ENCODE measurements at places on chromosomes 13 and 19.

DNA sequence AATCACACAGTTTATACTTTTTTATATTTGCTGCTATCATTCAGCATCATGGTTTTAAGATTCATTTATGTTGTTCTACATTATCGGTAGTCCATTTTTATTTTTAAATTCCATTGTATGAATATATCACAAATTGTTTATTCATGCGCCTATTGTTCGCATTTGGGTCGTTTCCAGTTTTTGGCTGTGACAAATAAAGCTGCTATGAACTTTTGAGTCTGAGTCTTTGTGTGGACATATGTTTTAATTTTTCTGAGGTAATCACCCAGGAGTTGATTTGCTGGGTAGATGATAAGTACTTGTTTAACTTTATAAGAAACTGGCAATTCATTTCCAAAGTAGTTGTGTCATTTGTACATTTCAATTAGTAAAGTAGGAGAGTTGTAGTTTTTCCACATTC, 74.2 kb upstream of the CSNK1A1L start:
- no peak for DNase-seq

- no peak for DNase-seq
These were observed 12.0 kb downstream of the FPR1 start for GRCh38 chr19:51739466-51740213.

- no peak for DNase-seq
These were observed 12.0 kb upstream of the FCHO1 start for GRCh38 chr19:17739121-17739875.

GRCh38 chr19:13036366-13036976, 41.2 kb downstream of the NFIX start:
- peak; percentile 96 for DNase-seq

DNA sequence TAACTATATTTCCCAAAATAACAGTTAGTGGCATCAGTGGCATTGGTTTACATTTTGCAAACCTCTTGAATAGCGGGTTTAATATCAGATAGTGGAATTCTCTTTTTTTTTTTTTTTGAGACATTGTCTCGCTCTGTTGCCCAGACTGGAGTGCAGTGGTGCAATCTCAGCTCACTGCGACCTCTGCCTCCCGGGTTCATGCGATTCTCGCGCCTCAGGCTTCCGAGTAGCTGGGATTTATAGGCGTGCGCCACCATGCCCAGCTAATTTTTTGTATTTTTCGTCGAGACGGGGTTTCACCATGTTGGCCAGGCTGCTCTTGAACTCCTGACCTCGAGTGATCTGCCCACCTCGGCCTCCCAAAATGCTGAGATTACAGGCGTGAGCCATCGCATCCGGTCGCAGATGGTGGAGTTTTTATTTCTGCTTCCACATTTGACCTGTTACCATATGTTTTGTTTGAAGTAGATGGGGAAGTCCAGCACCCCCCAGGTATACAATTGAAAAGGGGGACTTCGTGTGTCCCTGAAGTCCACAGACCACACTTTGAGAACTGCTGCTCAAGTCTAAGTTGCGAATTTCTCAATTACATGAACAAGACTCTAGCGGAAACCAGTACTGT, 40.5 kb upstream of the XPO4 start:
- DNase-seq: no peak

- DNase-seq: no peak
These were observed 1.2 kb downstream of the GTPBP3 start for GRCh38 chr19:17338433-17339078.

DNA sequence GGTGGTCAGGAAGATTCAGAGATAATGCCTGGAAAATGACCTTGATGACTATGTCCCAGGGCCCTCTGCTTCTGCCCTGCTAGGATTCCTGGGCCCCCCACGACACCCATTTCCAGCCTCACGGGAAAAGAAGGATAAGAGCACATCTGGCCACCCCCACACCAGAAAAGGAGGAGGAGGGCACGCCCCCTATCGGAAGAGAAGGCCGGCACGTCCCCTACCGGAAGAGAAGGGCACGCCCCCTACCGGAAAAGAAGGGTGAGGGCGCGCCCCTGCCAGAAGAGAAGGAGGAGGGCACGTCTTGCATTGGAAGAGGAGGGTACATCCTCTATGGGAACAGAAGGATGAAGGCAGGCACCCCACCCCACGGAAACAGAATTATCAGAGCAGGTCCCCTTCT, 84.3 kb downstream of the IER2 start:
- no peak for DNase-seq

DNA sequence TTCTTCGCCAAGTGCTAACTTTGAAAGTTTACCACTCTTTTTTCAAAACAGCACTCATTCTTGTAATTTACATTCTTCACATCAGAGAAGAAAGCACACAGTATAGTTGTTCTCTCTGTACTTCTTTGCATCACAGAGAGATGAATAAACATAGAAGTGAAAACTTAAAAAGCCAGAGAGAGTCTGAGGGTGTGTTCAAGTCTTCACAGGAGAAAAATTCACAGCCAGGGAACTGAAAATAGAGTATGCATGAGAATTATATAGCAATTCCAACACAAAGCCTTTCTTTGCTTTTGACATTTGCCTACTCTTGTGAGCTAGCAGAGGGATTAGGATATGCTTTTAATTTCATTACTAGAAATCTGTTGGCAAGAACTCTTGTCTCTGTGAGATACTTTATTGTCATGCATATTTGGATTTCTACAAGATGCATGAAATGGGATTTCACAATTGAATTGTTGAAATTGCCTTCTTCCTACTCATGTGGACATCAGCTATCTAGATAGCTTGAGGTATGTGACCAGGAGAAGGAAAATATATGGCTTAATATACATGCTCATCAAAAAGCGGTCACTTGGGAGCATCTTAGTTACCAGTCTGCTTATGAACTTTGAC, 166.1 kb downstream of the SLC7A1 start:
- no peak for DNase-seq

- DNase-seq: no peak
These were observed 908.9 kb upstream of the MIR17HG start for GRCh38 chr13:90438576-90438975.

Data from NCI-H510A treated with DMSO at 0.1 percent for 48 hours (cell line).